Neural progenitor cell (in vitro differentiated cells): ENCODE measurements at places on chromosomes 2 and 18. TPM values are rescaled to one million over a fixed set of nuclear protein-coding genes. Genes with fewer than 3 reads are reported as not detected.

Gene ANKRD29
- 0.65 and 0.81 TPM in 2 replicates for total RNA-seq

Gene MGAT5
- total RNA-seq: 21.2 and 28.8 TPM in 2 replicates

Gene MAPK4
- 7.0 and 7.9 TPM in 2 replicates for total RNA-seq

Gene PID1
- 0.90 and 1.4 TPM in 2 replicates for total RNA-seq

Gene MOGAT1
- 0.62 and 2.0 TPM in 2 replicates for total RNA-seq

Gene C2orf66
- total RNA-seq: 0.15 and 0.43 TPM in 2 replicates

Gene STON1
- 36.7 and 51.7 TPM in 2 replicates for total RNA-seq

Gene COLEC12
- total RNA-seq: 2.0 and 2.1 TPM in 2 replicates

Gene ABCG5
- total RNA-seq: not detected in 2 replicates

Gene CABLES1
- 2.8 and 3.7 TPM in 2 replicates for total RNA-seq

Gene LRRC30
- not detected in 2 replicates for total RNA-seq

Gene SP100
- 0.69 TPM in 1 of 2 replicates, not detected in the other for total RNA-seq

Gene IL18R1
- total RNA-seq: 0.07 TPM in 1 of 2 replicates, not detected in the other

DNA sequence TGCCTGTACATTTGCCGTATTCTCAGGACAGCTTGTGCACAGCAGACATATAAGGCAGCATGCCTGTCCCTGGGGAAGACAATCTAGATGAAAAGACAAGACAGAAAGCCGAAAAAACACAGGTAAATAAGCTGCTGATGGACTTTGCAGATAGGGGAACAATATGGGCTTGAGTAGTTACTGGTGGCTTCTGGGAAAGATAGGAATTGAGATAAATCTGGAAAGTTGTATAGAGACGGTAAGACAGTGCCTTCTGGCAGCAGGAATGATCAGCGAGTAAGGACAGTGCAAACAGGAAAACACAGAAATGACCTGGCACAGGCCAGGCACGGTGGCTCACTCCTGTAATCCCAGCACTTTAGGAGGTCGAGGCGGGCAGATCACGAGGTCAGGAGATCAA is 70.2 kb downstream of the FAM124B start:
- DNase-seq: no peak

DNA sequence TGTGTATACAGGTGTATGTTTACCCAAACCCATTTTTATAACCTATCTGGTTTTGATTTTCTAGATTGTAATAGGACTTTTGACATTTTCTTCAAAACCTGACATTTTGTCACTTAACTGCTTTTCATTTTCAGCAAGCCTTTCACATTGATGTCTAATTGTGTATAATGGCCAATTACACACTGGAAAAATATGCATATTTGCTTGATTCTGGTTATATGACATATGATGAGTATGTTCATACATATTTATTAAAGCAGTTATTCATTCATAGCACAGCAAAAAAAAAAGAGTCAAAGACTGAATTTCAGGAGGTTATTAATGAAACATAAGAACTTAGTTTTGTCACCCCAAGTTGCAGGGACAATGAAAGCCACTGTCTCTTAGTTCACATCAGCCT is 307.7 kb upstream of the TNP1 start:
- DNase-seq: no peak

GRCh38 chr2:229901819-229902218 is 20.0 kb downstream of the TRIP12 start:
- no peak for DNase-seq

- no peak for DNase-seq
Observed at GRCh38 chr2:120391911-120392665, 46.2 kb downstream of the INHBB start.

DNA sequence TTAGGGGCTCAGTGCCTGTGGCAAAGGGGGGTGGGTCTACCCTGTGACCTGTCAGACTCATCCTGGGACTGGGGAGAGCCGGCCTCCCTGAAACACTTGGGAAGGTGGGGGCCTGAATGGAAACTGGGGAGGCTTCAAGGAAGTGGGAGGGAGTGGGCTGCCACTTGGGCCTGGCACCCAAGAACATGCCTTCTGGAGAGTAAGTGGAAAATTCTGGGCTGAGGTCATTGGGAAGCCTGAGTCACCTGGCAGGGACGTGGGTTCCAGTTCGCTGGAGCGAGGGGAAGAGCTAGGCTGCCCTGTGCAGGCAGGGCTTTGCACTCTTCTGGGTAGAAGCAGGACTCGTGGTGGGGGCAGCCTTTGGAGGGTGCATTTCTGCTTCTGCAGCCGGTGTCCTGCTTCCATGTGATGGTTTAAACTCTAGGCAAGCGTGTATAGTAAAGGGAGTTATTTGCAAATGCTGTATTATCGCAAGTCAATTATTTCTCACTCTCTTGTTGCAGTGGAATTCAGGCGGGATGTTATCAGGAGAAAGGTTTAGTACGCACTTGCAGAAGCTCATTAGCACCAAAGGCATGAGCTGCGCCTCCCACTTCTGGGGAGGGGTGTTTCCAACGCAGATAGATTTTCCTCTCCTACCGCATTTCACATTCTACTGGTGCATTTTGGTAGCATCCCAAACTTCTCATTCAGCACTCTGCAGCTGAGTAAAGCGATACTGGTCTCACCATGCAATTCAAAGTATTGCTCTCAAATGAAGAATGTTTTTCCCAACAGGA is 3.8 kb downstream of the LRRFIP1 start:
- DNase-seq: no peak

GRCh38 chr2:218716070-218716469 is 5.4 kb downstream of the TTLL4 start:
- no peak for DNase-seq

DNA sequence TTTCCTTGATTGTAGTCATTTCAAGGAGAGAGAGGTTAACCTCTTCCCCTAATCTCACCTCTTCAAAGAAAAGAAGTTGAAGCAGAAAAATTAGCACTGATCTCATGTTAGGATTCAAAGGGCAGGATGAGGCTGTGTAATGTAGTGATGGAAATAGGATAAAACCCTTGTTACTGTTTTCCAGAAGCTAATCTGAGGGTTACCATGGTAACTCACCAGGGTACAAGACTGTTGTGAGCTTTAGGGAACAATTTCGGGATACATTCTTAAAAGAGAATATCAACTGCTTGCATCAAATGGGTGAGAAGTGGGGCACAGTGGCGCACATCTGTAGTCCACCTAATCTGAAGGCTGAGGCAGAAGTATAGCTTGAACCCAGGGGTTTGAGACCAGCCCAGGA is 64.9 kb upstream of the SLC39A10 start:
- DNase-seq: peak; percentile 45

GRCh38 chr18:57276829-57277228 is 75.5 kb upstream of the ST8SIA3 start:
- DNase-seq: peak; percentile 55

DNA sequence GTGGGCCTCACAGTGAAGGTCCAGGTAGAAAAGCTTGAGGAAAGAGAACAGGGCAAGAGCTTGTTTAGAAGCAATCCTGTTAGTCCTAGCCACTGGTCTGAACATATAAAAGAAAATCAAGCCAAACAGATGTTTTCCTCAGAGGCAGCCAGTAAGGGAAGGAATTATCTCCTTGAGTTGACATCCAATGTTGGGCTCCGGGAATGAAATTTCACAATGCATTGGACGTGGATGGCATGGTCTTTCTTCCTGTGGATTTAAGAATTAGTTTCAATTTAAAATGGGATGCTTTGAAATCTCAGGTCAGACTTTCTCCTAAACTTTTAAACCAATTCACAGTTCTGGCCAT is 92.1 kb downstream of the ACKR3 start:
- no peak for DNase-seq

GRCh38 chr2:97743913-97744312 is 30.5 kb downstream of the ZAP70 start:
- no peak for DNase-seq

- no peak for DNase-seq
Observed at GRCh38 chr2:240412975-240413812, 22.3 kb upstream of the GPC1 start.

GRCh38 chr2:136185981-136186776 is 68.2 kb upstream of the CXCR4 start:
- no peak for DNase-seq

DNA sequence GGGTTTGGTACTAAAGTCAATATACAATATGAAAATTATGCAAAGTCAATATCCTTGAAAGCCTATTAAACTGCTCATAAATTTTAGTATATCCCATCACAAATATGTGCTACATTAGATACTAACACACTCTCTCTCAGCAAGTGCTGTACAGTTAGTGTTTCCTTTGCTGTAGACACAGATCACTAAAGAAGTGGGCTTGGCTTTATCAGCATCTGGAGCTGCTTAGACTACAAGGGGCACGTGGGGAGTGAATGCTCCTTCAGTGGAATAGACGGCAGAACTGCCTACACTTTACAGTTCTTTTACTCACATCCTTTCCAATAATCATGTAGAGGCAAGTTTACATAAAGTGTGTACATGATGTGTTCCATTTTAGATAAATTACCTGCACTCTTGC is 26.0 kb upstream of the EFEMP1 start:
- no peak for DNase-seq

- no peak for DNase-seq
Observed at GRCh38 chr2:107430006-107430405, 396.7 kb upstream of the RGPD4 start.

DNA sequence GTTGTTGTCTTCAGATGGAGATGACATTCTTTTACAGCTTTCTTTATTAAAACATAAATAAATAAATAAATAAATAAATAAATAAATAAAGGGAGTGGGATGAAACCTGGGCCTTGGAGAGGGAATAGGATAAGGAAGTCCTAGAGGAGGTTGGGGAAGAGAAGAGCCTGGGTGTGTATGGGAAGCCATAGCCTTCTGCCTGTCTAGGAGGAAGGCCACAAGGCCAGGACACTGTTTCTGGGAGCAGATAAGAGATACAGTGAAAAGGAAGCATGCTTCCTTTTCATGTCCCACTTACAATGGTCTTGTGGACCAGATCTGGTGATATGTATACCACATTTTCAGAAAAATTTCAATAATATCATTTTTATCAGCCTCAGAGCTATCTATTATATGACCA is 6.1 kb upstream of the TDRD15 start:
- DNase-seq: no peak

DNA sequence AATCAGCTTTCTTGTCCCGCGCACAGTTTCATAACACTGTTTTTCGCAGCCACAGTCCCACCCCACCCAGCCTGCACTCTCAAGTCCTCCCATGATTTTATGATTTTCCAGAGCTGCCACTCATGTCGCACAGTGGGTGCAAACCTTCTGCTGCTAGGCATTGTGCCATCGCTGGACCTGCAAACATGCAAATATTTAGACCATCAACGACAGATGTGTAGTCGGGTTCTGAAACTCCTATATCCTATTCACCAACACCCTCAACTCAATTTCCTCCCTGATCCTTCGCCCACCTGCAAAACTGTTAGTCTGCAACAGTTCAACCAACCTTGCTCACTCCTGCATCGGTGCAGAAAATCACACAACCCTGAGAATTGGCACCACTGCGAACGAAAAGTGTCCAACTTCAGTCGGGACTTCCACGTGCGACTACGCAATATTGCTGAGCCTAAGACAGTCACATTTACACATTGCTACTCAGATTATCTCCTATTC is 871 bp upstream of the ALS2 start:
- DNase-seq: peak; percentile 12

DNA sequence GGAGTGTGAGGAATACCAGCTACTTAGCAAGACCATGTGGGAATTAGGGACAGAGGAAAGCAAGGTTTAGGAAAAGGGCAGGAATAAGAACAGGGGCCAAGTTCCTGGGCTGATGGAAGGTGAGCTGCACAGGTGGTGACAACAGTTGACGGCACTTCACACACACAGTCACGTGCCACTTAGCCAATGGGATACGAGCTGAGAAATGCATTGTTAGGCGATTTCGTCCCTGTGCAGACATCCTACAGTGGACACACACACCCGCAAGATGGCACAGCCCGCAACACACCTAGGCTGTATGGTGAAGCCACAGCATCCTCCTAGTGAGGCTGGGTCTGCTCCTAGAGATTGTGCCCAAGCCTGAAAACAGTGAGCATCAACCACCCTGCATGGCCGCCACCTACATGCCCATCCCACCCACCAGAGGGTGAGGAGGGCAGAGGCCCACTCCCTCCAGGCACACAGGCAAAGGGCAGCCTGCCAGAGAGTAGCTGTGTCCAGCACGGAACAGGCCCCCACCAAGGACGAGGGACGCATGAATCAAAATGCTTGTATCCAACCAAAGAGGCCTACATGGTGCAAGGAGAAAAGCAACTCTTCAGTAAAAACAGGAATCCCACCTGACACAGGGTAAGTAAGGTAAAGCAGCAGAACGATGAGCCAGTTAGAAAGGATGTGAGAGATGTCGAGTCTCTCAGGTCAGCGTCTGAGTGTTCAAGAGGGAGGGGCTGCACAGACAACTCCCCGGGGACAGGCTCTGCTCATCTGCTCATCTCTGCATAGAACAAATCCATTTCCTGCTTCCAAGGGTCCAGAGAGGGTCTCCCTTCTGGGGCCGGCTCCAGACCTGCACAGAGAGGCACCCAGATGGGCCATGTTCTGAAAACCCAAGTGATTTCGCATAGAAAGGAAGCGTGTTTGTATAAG is 51.3 kb downstream of the ZNF516 start:
- no peak for DNase-seq

DNA sequence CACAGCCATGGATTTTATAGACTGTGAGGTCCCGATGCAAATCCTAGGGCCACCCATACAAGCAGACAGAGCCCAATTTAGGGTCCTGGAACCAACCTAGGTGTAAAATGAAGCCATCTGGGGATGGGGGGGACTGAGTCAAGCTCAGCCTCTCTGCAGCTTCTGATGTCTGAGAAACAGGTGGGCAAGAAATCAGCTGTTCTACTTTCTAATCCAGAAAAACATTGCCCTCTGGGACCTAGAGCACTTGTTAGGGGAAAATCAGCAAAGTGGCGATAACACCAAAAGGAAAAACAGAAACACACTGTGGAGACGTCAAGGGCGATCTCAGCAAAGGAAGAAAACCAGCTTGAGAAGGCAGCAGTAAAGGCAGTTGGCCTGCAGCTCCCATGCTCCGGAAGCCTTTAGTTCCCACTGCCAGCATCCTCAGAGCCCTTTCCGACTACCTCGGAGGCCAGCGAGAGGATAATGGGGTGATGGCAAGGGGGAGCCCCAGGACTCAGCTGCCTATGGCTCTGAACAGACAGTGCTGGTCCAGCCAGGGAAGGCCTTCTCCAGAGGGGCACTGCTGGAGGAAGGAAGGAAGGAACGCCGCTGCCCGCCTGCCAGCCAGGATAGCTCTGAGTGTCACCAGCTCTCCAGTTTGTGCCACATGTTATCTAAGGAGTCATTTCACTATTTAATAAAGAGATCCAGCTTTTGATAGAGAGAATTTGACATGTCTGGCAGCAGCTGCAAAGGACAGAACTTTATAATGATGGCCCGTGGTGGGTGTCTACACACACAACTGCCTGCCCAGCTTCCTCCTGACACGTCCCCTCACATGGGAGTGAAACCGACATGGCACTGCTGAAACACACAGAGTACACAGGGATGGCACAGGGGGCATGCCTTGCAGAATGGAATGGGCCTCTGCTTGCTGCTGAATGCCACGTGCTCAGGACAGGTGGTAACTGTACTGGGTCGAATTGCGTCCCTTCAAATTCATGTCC is 37.7 kb downstream of the HS1BP3 start:
- DNase-seq: no peak

- DNase-seq: no peak
Observed at GRCh38 chr2:232551250-232551638, 755 bp downstream of the EIF4E2 start.
